M059J (cell line): ENCODE measurements at places on chromosomes 16 and 17. TPM values are rescaled to one million over a fixed set of nuclear protein-coding genes. Genes with fewer than 3 reads are reported as not detected.

GRCh38 chr16:49483651-49484450 lies 110.2 kb downstream of the C16orf78 start:
- DNase-seq: no peak

GRCh38 chr17:38702916-38703741 lies 1.9 kb upstream of the MLLT6 start:
- peak; percentile 24 for DNase-seq

The DDX52 gene
- 16.6 and 31.7 TPM in 2 replicates for total RNA-seq

The ADAMTS18 gene
- 0.07 and 0.12 TPM in 2 replicates for total RNA-seq
